B cell (primary cell): ENCODE measurements at places on chromosomes 4 and X.

- DNase-seq, result no peak
Observed at GRCh38 chr4:90798948-90799347, 671.8 kb downstream of the CCSER1 start.

- DNase-seq, result no peak
Observed at GRCh38 chr4:162364651-162365050, 200.9 kb upstream of the FSTL5 start.

GRCh38 chr4:2412534-2412884, 5.9 kb downstream of the ZFYVE28 start:
- DNase-seq, result no peak

- DNase-seq, result no peak
Observed at GRCh38 chrX:135191838-135192237, 20.6 kb upstream of the CT55 start.

- no peak for DNase-seq
Observed at GRCh38 chr4:77800483-77801259, 18.5 kb downstream of the CNOT6L start.

DNA sequence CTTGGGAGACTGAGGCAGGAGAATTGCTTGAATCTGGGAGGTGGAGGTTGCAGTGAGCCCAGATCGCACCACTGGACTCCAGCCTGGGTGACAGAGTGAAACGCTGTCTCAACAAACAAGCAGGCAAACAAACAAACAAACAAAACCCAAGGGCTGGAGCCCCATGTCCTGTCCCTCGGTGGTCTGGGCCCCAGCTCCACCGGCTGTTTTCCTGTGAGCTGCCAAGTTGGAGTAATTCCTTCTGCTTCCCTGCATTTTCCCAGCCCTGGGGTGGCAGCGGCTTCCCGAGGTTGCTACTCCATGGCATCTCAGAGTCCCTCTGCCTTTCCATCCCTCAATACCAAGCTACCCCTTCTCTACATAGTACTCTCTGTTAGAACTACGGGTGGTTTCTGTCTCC, 43.2 kb downstream of the RGS12 start:
- no peak for DNase-seq

GRCh38 chr4:186936496-186937375, 213.1 kb upstream of the FAT1 start:
- DNase-seq, result no peak

GRCh38 chrX:70174754-70175153, 2.5 kb upstream of the DGAT2L6 start:
- no peak for DNase-seq

- no peak for DNase-seq
Observed at GRCh38 chr4:15194520-15194919, 192.2 kb downstream of the CPEB2 start.

- no peak for DNase-seq
Observed at GRCh38 chrX:6734844-6735634, 200.1 kb upstream of the VCX3A start.

- no peak for DNase-seq
Observed at GRCh38 chr4:25421816-25422525, 44.9 kb downstream of the ANAPC4 start.
